ENCODE measurements at places on chromosomes 6 and 20.

GRCh38 chr6:39166189-39166911, 51.4 kb upstream of the SAYSD1 start:
- DNase-seq: peak; percentile 37

DNA sequence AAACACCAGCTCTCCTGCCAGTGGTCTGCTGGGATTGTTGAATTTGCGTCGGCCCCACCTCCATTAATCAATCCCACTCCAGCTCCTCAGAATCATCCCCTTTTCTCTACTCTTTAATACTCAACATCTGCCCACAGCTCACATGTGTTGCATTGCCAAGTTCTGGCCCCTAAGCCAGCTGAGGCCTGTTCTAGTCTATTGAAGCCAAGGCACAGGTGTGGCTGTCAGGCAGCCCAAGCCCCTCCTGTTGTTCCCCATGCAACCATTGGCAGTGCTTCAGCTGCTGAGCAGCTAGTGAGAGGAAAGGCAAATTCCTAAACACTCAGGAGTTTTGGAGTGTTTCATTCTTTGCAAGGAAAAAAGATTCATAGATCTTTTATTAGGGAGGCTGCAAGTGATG, 128.0 kb upstream of the NT5E start:
- DNase-seq: no peak

- DNase-seq: no peak
These were observed 381.5 kb downstream of the TFAP2A start for GRCh38 chr6:10033223-10033829.

- peak; percentile 65 for DNase-seq
These were observed 314.7 kb upstream of the PRDM1 start for GRCh38 chr6:105771313-105771970.

DNA sequence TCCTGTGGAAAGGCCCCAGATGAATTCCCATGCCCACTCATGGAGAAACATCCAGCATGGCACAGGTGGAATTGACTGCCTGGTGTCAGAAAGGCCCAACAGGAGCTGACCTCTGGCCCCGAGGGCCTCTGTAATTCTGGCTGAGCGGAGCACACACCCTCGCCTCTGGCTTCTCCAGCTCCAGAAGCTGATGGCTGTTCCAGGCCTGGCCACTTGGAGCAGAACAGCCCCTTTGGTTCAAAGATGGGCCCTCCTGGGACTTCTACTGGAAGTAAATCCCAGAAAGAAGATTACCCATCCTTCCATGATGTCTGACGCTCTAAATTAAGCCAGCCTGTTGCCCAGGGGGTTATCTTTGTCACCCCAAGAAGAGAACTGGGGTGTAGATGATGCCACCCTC, 275.1 kb upstream of the CDH4 start:
- DNase-seq: no peak

DNA sequence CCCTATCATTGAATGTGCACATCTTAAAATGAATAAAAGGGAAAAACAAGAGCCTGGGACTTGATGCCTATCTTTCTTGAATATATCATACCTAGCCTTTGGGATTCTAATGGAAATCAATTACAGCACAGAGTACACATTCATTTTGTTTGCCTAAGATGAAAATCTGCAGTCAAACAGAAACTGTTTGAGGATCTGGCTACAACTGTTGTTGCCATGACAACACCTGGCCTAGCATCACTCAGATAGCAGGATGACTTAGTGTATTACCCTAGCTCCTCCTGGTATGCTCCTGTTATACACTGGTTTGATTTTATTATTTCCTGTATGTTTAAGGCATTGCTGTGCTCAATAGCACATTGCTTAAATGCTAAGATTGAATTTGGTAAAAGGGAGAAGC, 71.5 kb upstream of the LAMP5 start:
- DNase-seq: peak; percentile 56

DNA sequence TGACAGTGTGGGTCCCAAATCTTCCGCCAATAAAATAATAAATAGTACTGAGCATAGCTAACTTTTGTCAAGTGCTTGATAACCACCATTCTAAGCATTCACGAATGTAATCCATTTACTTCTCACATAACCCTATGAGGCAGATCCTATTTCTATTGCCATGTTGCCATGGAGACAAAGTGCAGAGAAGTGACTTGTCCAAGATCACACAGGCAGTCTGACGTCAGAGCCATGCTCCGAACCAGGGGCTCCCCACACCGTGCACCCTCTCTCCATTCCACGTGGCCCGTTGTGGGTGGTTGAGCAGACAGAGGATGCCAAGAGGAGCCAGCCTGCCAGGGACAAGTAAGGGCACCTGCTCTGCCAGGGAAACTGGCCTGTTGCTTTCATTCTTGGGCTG, 38.9 kb downstream of the CDH22 start:
- no peak for DNase-seq

GRCh38 chr20:9276966-9277468, 208.1 kb downstream of the PLCB4 start:
- DNase-seq: no peak

- peak; percentile 62 for DNase-seq
These were observed 72.3 kb downstream of the MRPL14 start for GRCh38 chr6:44054721-44055559.

GRCh38 chr6:22656706-22657351, 87.5 kb downstream of the HDGFL1 start:
- DNase-seq: no peak

- no peak for DNase-seq
These were observed 671.8 kb downstream of the QKI start for GRCh38 chr6:164086076-164086887.

DNA sequence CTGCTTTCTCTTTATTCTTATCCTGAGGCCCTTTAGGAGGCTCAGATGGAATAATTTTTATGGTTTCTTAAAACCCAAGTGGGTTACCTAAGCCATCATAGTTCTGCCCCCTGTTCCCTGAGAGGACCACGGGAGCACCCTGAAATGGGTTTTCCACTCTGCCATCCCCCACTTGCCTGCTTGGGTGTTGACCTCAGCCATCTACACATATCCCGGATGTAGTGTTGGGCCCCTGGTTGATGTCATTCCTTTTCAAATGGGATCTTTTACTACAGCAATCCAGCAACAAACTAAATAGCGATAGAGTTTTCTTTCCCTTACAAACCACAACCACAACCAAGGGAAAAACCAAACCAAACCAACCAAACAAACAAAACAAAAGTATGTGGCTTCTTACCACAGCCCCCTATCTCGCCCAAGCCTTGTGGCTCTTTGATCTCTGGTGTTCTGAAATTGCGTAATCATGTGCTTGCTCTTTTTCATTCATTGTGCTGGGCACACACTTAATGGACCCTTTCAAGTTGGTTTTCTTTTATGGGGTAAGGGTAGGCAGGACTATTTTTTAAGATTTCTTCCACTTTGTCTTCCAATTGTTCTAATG, 154.9 kb downstream of the ESR1 start:
- DNase-seq: no peak

DNA sequence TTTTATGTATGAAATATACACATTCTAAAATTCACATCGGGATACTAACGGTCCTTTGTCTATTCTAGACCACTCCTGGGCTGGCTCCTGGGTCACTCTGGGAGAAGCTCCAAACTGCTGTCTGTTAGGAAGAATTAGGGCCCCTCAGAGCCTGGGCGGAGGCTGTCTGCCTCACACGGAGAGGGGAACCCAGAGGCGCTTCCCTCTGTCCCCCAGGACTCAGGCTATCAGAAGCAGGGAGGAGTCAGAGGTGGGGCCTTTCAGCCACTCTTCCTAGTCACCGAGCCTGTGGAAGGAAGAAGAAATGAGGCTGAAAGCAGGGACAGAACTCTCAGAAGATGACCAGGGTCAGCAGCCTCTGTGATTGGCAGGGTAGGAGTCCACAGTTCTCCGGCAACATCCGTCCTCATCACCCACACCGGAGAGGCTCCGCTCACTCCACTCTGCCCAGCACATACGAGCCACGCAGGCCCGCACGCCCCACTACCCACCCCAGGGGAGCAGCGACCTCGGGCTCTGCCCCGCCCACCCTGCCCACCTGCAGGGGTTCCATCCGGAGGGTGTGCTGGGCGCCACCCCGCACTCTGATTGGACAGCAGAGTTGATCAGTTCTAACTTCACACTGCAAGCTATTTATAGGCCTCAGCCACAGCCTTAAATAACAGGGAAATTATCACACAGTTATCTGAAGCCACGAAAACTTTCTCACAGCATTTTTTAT, 182.1 kb upstream of the AFDN start:
- no peak for DNase-seq

DNA sequence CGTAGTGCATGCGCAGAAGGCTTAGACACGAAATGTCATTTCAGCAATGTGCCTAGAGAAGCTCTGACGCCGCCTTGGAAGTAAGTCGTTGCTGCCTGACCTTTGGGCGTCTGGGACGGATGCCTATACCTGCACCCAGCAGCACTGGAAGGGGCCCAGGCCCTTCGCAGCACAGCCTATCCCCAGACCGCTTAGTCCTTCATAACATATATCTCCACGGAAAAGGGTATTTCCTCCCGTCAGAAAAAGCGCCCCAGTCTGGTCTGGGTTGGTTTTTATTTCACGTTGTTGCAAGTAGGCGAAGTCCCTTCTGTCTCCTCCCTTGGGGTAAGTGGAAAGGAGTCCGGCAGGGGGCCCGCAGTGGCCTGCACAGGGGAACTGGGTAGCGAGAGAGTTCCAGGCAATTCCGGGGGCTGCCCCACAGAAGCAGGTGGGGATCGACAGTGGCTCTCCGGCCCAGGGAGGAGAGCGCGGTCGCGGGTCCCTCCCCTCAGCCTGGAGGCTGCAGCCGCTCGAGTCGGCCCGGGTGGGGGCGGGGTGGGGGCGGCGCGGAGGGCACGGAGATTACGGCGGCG, 559 bp upstream of the EYA4 start:
- peak; percentile 75 for DNase-seq

DNA sequence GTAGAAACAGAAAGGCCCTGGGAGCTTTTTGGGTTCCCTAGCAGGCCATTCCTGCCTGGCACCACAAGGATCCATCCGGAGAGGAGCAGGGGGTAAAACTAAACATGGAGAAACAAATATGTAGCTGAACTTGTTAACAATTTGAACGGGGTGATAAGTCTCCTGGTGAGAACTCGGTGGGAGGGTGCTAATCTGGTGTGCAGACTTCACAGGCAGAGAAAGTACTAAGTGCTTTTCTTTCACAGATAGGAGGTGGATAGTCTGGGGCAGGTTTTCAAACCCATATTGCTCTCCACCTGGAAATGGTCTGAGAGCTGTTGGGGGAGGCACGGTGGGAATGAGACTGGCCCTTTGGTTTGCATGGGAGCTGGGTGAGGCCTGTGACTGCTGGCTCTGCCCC, 196.3 kb upstream of the FUT9 start:
- DNase-seq: no peak

GRCh38 chr6:131223416-131223815, 88.1 kb downstream of the AKAP7 start:
- no peak for DNase-seq

- no peak for DNase-seq
These were observed 516 bp upstream of the IRF4 start for GRCh38 chr6:390914-391558.

DNA sequence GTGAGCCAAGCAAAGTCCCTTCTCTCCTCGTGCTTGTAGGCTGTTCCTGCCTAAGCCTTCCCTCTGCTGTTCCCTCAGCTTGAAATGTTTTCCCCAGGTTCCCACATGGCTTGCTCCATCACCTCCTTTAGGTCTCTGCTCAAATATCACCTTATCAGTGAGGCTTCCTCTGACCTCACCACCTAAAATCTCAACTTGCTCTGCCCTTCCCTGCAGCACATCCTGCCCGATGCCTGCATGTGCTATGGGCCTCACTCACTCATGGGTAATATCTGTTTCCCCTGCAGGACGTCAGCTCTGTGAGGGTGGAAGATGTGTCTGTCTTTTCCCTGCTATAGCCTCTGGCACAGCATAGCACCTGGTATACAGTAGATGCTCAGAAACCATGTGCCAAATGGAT, 29.9 kb upstream of the FKBP1A start:
- DNase-seq: peak; percentile 30

- no peak for DNase-seq
These were observed 18.0 kb downstream of the SRSF3 start for GRCh38 chr6:36612101-36612625.

GRCh38 chr20:45235995-45236394, 14.8 kb downstream of the SEMG2 start:
- DNase-seq: no peak

GRCh38 chr6:153994004-153994403, 45.0 kb upstream of the OPRM1 start:
- no peak for DNase-seq

GRCh38 chr6:70998148-70998547, 41.3 kb upstream of the B3GAT2 start:
- DNase-seq: no peak

DNA sequence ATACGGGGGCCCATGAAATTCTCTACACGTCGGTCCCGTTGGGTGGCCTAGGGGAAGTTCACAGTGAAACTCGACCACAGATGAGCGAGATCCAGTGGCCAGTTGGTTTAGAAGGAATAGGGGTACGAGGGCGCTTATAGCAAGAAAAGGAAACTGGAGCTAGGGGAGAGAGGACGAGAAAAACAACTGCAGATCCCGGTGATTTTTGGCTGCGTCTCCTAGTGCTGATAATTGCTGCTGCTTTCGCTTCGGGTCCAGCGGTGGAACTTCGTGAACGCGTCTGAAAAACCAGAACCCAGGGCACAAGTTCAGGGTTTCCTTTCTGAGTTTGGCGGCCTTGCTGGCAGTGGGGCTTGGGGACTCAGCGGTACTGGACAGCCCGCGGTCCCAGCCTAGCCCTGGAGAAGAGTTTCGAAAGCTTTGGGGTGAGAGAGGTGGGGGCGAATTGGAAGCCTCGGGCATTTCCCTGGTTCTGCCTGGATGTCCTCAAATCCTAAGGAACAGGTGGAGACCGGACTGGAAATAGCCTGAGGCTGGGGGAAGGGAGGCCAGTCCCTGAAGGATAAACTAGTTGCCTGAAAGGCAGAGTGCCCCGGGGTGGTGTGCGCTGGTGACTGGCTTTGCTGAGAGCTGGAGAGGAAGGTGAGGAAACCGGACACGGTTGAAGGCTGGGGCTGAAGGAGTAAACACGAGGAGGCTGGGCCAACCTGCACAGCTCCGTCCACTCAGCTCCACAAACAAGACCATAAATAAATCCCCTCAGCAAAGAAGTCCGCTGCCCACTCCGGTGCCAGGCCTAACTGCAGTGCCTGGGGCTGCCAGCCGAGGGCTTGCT, 793 bp downstream of the GMPR start:
- peak; percentile 44 for DNase-seq

DNA sequence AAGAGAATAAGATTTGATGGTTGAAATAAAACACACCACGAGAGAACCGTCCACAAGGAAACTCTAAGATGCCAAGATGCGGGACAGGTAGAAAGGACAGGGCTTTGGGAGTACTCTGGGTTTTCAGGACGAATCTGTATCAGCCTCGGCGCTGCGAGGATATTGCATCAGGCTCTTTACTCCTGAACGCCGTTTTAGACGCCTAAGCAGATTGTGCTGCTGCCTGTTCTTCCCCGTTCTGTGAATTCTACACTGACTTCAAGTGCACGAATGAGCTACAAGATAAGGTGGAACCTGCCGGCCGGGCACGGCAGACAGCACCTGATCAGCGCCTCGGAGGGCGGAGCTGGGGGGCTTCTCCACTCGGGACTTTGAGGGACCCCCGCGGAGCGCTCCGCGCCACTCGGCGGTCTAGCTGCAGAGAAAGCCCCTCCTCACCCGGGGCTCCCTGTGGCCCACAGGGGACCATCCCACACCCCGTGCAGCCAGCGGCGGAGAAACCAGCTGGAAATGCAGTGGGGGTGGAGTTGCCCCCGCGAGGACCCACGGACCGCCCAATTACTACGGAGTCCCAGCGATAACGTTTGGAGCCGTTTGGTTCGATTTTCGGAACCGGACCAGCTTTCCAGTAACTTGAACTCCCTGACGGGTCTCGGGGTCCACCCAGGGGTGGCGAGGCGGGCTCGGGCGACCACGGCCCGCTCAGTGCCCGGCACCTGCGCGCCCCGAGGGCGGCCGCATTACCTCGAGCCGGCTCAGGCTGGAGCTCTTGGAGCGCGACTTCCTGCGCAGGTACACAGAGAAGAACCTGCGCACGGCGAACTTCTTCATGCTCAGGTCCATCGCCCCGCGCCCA, 646 bp downstream of the RPS6KA2 start:
- DNase-seq: peak; percentile 49
